ENCODE measurements at places on chromosomes 3 and 15. TPM values are rescaled to one million over a fixed set of nuclear protein-coding genes. Genes with fewer than 3 reads are reported as not detected.

GOLGA8T gene
- total RNA-seq: not detected

DNA sequence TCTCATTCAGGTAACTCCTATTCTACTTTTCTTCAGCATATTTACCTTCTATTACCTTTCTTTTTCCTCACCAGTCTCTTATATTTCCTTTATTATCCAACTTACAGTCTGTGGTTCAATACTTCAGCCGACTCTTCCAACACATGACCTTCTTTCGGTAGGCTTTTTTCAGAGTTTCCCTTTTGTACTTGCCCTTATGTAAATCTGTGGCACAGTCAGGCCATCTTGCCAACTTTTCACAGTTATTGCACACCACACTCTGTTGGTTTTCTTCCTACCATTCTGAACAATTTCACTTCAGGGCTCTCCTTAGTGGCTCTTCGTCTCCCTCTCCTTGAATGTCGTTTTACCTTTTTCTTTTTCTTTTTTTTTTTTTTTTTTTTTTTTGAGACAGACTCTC lies 427.8 kb downstream of the LPP start:
- no peaks in the 10 kb centered on the region for H3K4me1 ChIP-seq
- H3K27ac ChIP-seq: no peak overlapping the region
- H3K36me3 ChIP-seq: no peaks in the 10 kb centered on the region

SLC27A2 gene
- 18.6 TPM for total RNA-seq

DUOXA2 gene
- total RNA-seq: not detected

DNA sequence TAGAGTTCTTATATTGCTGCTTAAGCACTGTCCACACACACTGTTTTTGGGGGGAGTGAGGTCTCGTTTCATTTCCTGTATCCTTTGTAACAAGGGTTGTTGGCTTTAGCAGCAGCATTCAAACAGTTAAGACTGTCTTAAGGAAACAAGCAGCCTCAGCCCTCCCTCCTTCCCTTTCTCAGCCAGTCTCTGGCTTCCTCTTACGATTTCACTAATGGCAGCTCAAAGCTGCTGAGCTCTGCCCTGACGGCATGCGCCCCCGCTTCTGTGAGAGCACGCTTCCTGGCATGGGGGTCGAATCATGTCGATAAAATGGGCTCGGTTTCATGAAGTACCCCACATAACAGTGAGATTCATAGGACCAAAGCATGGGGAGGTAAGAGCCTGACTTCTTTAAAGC lies 105.0 kb downstream of the KLHL25 start:
- H3K4me3 ChIP-seq: peak overlapping the region; percentile 81
- peaks cover 9% of the 10 kb centered on the region for H3K36me3 ChIP-seq
- no peaks in the 10 kb centered on the region for H3K27me3 ChIP-seq
- H3K27ac ChIP-seq: peak overlapping the region; percentile 88

Measured in CD8-positive, alpha-beta memory T cell (primary cell).